ENCODE measurements at places on chromosomes 4 and X.

- no peak for DNase-seq
These were observed 5.3 kb upstream of the IDS start for GRCh38 chrX:149510386-149510785.

DNA sequence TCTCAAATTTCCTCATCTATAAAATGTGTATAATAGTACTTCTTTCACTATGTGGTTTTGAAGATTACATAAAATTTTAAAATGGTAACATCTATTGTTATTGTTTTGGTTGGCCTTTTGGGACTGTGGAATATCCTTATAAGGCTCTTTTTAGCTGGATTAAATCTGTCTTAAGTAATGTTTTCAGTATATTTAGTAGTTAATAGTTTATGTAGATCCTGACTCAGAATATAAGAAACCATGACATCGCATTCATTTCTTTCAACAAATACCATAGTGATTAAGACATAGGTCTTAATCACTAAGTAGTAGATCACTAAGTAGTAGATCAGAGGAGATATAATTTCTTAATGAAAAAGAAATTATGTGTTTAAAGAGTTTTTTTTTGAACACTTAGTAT lies 48.5 kb downstream of the MRPL1 start:
- no peak for DNase-seq

DNA sequence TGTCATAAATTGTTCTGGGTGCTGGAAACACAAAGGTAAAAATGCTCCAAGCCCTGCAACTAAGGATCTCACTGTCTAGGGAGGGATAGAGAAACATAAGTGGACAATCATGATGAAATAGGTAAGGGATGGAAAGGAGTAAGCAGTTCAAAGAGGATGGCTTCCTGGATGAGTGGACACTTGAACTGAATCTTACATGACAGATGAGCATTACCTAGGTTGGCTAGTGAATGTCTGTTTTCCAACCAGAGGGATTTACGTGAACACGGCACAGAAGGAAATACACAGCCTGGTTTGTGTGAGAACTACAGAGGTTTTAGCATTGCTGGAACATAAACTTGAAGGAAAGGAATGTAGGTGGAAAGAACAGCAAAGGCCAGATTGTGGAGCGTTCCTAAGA lies 150.2 kb upstream of the GALNT7 start:
- no peak for DNase-seq

- no peak for DNase-seq
These were observed 54.3 kb downstream of the LRBA start for GRCh38 chr4:150960818-150961217.

GRCh38 chr4:109465069-109465468 lies 31.5 kb downstream of the SEC24B start:
- DNase-seq: no peak

- DNase-seq: no peak
These were observed 126.4 kb downstream of the PJA1 start for GRCh38 chrX:69038816-69039215.

- no peak for DNase-seq
These were observed 42.2 kb downstream of the TBCK start for GRCh38 chr4:106273831-106274230.
